ENCODE measurements at places on chromosomes 6 and 20.

DNA sequence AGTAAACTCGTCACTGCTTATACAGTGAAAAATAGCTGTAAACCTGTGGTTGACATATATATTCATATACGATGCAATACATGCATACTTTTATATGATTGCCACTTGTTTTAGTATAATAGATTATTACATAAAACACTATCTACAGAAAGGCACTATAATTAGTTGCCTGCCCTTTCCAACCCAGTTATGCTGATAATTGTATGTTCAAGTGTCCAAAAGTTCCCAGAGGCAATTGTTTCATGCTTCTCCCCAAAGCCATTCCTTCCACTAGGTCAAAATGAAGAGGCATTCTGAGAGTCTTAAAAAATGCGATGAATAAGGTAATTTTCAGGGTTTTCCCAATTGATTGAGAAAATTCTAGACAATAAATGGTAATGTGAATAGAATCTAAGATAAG, 434.6 kb downstream of the LMBRD1 start:
- DNase-seq = no peak

- DNase-seq = no peak
Observed at GRCh38 chr6:32488083-32488482, 42.0 kb downstream of the HLA-DRB5 start.

- no peak for DNase-seq
Observed at GRCh38 chr6:44470115-44470464, 82.6 kb downstream of the CDC5L start.

DNA sequence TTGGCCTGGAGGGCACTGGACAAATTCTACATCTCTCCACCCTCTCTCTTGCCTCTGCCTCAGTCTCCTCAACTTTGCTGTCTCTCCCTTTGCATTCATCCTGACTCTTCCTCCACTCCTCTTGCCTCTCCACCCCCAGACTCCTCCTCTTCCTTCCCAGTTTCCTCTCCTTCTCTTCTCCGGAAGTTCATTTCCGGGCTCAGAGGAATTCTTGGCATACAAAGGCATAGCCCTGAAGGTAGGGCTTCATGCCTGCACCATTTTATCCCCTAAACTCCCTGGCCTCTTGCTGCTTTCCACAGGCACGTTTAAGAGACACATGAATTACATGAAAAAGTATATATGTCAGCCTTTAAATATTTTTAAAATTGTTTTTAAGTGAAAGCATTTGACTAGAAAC, 10.6 kb downstream of the BFSP1 start:
- DNase-seq = no peak

DNA sequence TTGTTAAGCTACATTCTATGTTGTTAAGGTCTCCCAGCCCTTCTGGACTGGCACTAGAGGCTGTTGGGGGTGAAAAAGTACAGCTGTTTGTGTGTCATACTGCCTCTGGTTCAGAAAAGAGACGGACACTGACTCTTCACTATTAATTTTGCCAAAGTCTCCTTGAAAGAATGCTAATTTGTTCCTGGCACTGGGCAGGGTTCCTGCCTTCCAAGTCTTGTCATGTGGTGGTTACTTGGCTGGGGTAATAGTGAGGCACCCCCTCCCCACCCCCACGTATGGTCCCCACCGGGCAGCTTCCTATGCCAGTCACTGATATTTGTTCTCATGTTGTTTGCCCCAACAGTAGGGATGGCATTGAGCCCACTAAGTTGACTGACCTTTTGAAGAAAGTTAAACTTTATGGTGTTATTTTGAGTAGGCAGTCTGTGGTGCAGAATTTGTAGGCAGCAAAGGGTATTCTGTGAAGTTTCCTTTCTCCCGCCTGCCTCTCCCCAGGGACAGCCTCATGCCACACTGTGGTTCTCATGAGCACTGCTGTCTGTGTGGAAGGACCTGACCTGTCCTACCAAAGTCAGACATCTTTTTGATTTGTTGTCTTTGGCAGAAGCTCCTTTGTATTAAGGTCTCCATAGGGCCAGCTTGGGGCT, 8.7 kb downstream of the CDS2 start:
- DNase-seq = no peak

- DNase-seq = no peak
Observed at GRCh38 chr20:2820084-2820895, 4.1 kb downstream of the TMEM239 start.

- no peak for DNase-seq
Observed at GRCh38 chr6:49790341-49790740, 3.3 kb upstream of the PGK2 start.

GRCh38 chr6:168129292-168130167, 50.5 kb upstream of the FRMD1 start:
- DNase-seq = no peak

DNA sequence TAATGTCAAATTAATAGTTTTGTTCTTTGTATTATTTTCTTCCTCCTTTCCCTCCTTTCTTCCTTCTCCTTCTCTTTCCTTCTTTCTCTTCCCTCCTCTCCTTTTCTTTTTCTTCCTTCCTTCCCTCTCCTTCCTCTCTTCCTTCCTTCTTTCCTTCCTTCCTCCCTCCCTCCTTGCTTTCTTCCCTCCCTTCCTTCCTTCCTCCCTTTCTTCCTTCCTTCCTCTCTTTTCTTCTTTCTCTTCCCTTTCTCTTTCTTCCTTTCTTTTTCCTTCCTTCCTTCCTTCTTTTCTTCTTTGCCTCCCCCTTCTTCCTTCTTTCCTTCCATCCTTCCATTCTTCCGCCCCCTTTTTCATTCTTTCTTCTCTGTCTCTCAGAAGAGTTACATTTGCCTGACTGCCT, 518.2 kb upstream of the ID4 start:
- DNase-seq = no peak

GRCh38 chr6:110560239-110561007, 84.0 kb upstream of the SLC22A16 start:
- DNase-seq = peak; percentile 48
